ENCODE measurements at places on chromosomes 13 and 19.

GRCh38 chr13:27168906-27169657 lies 2.5 kb downstream of the USP12 start:
- no peak for DNase-seq

DNA sequence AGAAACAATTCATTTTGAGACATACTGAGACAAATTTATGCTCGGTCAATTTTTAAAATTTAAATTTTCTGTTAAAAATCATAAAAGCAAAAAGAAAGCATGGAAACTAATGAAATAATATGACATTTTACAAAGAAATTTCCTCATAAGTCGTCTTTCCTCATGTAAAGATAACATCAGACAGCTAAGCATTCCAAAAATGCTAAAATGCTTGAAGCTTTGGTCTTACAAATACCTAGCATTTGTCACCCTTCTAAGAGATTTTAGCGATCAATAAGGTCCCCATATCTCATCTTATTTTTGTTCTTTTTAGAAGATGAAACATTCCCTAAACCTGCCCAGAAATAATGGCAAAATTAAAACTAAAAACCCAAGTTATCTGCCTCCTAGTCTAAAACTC lies 68.5 kb upstream of the FREM2 start:
- DNase-seq, result no peak

DNA sequence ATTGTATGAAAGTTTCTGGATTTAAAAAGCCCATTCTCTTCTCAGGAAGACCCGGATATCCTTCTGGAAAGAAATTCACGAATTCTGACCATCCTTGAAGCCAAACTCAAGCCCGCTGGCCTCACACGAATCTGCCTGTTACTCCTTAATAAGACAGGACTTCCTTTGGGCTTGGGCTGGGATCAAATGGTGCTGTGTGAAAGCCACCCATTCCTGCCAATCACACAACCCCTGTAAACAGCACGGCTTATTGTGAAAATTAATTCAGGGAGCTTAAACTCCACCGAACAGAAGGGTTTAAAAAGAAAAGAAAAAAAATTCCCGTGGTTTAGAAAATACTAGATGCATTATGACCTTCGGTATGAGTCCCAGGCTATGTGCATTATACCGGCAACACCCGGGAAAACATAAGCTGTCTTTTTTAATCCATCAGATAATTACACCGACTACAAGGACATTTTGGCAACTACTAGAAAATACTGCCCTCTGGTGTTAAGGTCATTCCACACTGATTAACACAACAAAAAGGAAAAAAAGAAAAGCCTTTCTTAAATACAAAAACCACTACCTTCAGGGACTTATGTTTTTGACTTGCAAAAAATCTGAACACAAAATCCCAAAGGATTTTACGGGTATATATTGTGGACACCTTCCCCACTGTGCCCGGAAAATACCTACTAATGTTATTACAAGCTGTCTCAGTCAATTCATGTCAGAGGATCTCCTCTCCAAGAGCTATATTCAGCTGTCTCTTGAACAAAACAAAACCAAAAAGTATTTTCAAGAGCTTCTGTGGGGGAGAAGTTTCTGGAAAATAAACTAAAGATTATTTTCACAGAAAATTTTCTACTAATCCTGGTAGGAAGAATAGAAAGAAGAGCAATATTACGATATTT lies 76.0 kb upstream of the LSM14A start:
- DNase-seq, result no peak

DNA sequence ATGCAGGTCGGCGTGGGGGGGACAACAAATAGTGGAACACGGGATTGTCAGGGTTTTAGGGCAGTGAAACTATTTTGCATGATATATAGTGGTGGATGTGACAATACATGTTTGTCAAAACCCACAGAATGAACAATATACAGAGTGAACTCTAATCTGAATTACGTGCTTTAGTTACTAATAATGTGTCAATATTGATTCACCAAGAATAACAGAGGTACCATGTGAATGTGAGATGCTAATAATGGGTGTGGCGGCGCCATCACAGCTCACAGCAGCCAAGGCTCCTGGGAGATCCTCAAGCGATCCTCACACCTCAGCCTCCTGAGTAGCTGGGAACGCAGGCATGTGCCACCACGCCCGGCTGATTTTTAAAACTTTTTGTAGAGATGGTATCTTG lies 12.9 kb downstream of the ELAVL1 start:
- no peak for DNase-seq

DNA sequence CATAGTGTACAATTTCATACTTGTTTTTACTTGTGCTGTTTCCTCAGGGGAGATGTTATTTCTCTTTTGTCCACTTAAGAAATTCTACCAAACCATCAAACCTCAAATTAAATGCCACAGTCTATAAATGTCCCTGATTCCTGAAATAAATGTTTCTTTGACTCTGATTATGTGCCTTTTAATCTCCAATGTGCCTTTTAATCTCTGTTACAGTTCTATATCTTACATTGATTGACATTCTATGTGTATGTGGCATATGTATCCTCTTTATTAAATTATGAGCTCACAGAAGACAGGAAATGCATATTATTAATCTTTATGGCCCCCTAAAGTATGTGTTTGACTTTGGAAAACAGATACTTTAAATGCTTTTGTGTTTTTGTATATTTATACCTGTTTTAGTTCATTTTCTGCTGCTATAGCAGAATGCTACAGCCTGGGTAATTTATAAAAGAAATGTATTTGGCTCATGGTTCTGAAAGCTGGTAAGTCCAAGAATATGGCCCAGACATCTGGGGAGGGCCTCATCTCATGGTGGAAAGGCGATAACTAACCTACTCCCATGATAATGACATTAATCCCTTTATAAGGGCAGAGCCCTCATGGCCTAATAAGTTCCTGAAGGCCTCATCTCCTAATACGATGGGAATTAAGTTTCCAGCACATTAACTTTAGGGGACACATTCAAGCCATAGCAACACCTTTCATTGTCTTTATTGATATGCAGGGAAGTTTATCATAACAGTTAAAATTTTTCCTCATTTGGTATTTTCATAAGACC lies 403.9 kb downstream of the LIG4 start:
- no peak for DNase-seq

- peak; percentile 38 for DNase-seq
Measured at GRCh38 chr19:850221-850978, 1.7 kb upstream of the ELANE start.

DNA sequence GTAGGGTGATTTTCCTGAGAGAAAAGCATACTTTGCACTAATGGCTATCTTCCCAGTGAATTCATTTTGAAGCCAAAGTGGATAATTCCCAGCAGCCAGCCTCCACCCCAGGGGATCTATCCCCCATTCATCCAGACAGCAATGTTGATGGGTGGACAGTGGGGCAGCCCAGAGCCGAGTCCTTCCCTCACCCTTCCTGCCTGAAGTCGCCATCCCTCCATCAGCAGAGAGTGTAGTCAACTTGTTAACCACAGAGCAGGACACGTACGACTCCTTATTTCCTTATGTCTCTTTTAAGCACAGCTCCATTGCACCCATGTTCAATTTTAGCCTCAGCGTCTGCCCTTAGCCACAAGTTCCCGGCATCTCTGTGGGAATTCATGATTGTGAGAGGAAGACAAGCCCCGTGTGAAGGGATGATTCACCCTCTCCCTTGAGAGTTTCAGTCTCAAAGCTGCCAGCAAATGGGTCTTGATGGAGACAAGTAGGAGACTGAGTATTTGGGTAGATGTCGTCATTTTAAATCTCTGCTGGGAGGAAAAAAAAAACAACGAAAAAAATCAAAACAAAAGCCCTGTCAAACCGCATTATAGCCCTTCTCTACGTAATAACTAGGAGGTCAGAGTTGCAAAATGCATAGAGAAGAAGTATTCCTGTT lies 58.3 kb upstream of the MEDAG start:
- no peak for DNase-seq

- DNase-seq, result no peak
Measured at GRCh38 chr13:67806796-67807195, 576.7 kb upstream of the PCDH9 start.

DNA sequence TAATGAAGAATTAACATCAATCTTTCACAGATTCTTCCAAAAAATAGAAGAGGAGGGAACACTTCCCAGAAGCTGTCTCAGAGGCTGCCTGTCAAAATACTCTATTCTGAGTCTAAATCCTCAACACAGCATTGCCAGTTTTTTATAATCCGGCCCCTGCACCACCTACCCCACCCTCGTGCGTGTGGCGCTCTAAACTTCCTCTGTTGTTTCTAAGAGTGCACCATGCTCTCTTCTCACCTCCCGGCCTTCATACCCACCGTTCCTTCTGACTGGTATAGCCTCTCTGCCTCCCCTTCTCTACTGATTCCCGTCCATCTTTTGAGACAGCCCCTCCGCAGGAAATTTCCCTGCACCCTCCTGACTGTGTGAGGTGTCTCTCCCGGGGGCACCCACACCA lies 136.8 kb downstream of the KATNAL1 start:
- DNase-seq, result no peak

GRCh38 chr19:51712461-51713081 lies 11.2 kb downstream of the HAS1 start:
- DNase-seq, result no peak

DNA sequence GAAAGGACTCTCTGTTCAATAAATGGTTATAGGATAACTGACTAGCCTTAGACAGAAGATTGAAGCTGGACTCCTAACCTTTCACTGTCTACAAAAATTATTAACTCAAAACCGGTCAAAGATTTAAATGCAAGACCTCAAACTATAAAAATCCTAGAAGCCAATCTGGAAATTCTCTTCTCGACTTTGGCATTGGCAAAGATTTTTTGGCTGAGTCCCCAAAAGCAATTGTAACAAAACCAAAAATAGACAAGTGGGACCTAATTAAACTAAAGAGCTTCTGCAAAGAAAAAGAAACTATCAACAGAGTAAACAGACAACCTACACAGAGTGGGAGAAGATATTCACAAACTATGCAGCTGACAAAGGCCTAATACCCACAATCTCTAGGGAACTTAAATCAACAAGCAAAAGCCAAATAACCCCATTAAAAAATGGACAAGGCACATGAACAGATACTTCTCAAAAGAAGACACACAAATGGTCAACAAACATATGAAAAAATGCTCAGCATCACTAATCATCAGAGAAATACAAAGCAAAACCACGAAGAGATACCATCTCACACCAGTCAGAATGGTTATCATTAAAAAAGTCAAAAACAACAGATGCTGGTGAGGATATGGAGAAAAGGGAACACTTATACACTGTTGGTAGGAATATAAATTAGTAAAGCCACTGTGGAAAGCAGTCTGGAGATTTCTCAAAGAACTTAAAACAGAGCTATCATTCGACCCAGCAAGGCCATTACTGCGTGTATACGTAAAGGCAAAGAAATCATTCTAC lies 266.3 kb downstream of the DNAJC15 start:
- DNase-seq, result no peak

GRCh38 chr13:23828866-23829265 lies 60.3 kb downstream of the MIPEP start:
- no peak for DNase-seq

DNA sequence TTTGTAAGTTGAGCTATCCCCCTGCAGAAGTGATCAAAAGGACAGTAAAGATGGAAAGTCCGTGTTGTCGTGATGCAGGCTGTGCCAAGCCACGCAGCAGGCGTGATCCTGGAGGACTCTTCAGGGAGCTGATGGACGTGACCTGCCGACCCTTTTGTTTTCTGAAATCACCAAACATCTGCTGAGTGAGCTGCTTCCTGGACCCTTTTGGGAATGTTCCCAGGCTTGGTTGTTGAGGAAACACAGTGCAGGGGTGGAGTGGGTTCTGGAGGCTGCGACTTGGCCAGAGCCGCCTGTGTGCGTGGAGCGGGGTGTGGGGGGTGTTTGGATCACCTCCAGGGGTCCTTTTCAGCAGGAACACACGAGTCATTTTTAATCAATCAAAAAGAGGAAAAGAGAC lies 15.4 kb upstream of the CPAMD8 start:
- no peak for DNase-seq

DNA sequence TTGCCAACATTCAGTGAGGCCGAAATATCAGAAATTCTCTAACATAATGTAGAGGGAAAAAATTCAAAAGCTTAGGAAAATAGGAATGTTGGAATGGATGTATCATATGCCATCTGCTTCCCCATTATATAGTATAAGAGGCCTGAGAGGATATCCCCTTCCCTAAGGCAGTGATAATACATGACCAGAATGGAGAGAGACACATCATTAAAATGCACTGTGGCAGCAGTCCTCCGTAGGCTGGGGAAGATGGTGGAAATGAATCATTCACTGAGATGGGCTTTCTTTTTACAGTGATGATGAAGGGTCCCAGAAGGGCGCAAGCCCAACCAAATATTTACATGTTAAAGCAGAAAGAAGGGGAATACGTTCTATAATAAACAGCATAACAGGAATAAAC lies 799.1 kb upstream of the SPRY2 start:
- DNase-seq, result no peak

DNA sequence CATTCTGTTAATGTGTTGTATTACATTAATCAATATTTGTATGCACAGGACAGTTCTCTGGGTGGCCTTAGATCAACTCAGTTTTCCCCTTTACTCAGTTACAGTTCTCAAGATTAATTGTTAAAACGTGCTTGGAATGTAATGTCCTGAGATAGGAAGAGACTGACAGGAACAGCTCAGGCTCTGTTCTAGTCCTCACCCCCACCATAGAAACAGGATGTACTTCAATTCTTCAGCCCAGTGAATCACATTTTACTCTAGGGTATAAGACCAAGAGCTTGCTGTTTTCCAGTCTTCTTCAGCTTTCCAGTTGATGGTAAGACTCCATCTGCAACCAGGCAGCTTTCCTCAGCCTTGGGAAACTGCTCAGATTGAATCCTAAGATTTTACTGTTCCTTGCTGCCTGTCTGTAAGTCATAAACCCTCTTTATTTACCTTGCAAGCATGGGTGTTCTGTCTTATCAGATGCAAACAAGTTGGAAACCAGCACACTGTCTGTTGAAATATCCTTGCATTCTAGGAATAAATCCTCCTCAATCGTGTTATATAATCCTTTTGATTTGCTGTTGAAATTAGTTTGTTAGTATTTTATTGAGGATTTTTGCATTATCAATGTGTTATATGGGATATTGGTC lies 836.9 kb upstream of the PCDH9 start:
- no peak for DNase-seq

GRCh38 chr13:45575146-45575829 lies 40.3 kb downstream of the ERICH6B start:
- DNase-seq, result no peak

DNA sequence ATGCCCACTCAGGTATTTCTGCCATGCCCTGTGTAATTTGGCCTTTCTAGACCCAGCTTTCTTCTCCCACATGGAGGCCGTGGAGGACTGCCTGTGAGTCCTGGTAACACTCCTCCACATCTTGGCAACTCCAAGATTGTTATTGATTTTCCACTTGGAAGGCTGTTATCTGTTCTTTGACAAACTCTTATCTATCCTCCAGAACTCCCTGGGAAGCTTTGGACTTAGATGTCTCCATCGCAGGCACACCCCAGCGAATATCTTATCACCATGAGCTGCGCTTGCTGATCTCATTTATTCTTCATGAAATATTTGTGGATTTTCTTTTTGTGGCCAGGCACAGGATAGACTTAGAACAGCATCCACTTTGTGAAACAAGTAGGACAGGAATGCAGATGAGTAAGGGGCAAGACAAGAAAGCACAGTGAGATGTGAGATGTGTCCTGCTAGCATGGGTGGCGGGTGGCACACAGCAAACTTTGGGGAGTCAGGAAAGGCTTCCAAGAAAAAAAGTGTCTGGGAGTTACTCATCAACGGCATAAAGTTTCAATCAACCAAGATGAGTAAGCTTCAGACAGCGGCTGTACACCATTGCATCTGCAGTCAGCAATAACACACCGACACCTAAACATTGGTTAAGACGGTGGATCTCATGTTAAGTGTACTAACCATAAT lies 84.5 kb upstream of the IRS2 start:
- no peak for DNase-seq

All from C1 segment of cervical spinal cord (tissue), 14 donors.